ENCODE measurements at places on chromosomes 6 and 20.

- DNase-seq: no peak
- no peaks in the 10 kb centered on the region for H3K36me3 ChIP-seq
- peaks cover 59% of the 10 kb centered on the region for H3K4me1 ChIP-seq
- H3K27me3 ChIP-seq: no peaks in the 10 kb centered on the region
- no peak overlapping the region for H3K4me3 ChIP-seq
Measured at GRCh38 chr6:169864148-169865020, 113.0 kb downstream of the ERMARD start.

- no peak for DNase-seq
- H3K27ac ChIP-seq: no peak overlapping the region
- no peaks in the 10 kb centered on the region for H3K4me1 ChIP-seq
Measured at GRCh38 chr6:147933224-147933623, 409.4 kb upstream of the SASH1 start.

- no peak for DNase-seq
- no peak overlapping the region for H3K27ac ChIP-seq
- no peaks in the 10 kb centered on the region for H3K36me3 ChIP-seq
- no peaks in the 10 kb centered on the region for H3K4me1 ChIP-seq
Measured at GRCh38 chr6:69622230-69622629, 174.6 kb downstream of the LMBRD1 start.

- no peaks in the 10 kb centered on the region for H3K4me1 ChIP-seq
- no peak for DNase-seq
- H3K27ac ChIP-seq: no peak overlapping the region
- no peak overlapping the region for H3K4me3 ChIP-seq
Measured at GRCh38 chr20:3702611-3703391, 9.6 kb downstream of the SIGLEC1 start.

DNA sequence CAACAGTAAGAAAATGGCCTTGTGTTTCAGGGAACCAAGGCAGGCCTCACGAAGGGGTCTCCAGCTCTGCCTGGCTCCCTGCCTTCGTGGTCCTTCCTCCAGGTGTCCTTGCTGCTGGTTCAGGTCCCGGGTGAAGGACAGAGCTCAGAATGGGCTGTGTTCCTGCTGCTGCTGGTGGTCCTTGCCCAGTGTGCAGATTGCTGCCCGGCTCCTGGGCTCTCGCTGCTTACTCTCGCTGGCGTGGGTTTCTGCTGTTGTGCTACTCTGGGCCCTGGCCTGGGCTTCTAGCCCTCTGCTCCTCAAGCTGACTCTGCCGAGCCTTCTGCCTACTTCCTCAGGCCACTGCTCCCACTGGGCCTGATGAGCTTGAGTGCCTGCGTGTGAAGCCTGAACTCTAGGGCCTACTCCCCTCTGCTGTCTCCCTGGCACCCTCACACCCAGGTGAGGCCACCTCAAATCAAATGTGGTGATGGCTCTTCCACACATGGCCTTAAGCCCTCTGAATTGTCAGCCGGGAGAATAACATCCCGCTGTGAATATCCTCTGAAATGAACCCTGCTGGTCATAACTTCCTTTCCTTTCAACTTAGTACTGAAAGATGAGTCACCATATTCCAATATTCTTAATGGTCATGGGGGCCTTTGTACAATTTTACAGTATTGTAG is 171.6 kb downstream of the FOXC1 start:
- H3K27me3 ChIP-seq: no peaks in the 10 kb centered on the region
- no peak overlapping the region for H3K27ac ChIP-seq
- H3K36me3 ChIP-seq: no peaks in the 10 kb centered on the region
- peaks cover under 1% of the 10 kb centered on the region for H3K4me1 ChIP-seq
- no peak for DNase-seq

- no peaks in the 10 kb centered on the region for H3K27me3 ChIP-seq
- H3K4me1 ChIP-seq: no peaks in the 10 kb centered on the region
- H3K27ac ChIP-seq: no peak overlapping the region
- no peaks in the 10 kb centered on the region for H3K36me3 ChIP-seq
- no peak overlapping the region for H3K4me3 ChIP-seq
Measured at GRCh38 chr6:48177786-48178185, 66.8 kb upstream of the PTCHD4 start.

- H3K36me3 ChIP-seq: no peaks in the 10 kb centered on the region
- no peaks in the 10 kb centered on the region for H3K27me3 ChIP-seq
- DNase-seq: no peak
Measured at GRCh38 chr20:8744228-8744844, 324.6 kb upstream of the PLCB4 start.
